Activated T-cell treated with anti-CD3 and anti-CD28 coated beads for 24 hours (primary cell): ENCODE measurements at places on chromosomes 7 and 10.

- no peak for DNase-seq
Measured at GRCh38 chr10:79502561-79503309, 9.6 kb upstream of the EIF5AL1 start.

DNA sequence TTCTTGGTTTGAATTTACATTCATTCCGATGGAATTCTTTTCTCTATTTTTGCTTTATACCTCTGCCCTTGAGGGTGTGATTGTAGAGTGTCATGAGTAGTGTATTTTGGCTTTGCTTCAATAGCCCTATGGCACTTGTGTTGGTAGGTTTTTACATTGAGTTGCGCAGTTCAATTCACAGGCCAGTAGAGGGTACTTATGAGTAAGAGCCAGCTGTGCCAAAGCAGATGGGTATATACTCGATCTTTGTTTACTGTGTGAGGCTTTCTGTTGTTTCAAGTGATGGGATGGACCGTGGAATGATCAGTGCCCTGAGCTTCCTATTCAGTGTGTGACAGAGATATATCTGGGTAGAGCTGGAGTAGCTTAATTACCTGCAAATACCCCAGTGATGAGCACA lies 4.3 kb upstream of the AKR1C3 start:
- no peak for DNase-seq

DNA sequence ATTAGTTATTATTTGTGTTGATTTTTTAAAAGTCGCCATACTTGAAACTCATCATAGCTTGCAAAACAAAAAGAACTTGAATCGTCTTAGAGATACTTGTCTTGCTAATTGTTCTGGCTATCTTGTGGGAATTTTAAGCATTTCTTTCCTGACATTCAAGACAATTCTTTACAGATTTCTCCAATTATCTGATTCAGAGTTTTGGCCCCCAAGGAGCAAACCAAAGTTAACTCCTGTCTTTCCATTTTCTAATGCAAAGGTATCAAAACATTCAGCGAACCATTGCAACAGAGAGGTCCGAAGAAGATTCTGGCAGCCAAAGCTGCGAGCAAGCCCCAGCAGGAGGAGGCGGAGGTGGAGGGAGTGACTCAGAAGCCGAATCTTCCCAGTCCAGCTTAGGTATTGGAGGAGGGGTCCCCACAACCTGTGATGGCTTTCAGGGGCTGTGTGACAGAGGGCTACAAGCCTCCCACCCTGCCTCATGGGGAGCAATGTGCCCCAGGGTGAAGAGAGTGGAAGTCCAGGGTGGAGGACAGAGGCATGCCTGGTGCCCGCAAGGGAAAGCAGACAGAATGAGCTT lies 119.4 kb upstream of the STK17A start:
- DNase-seq, result no peak

DNA sequence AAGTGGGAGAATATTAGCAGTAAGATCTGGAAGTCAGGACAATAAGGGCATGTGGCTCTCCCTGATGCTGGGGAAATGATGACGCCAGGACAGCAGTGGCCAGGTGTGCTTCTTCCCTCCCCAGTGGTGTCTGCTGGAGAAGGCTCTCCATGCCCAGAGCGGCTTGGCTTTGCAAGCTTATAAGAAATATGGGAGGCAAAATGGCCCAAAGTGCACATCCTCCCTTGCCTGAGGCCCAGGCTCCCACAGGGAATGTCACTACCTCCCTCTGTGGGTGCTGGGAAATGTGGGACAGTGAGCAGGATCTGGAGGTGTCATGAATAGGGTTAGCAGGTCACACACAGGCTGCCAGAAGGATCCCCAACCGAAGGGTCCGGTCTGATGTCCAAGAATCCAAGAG lies 17.1 kb upstream of the ZNF488 start:
- DNase-seq, result no peak

DNA sequence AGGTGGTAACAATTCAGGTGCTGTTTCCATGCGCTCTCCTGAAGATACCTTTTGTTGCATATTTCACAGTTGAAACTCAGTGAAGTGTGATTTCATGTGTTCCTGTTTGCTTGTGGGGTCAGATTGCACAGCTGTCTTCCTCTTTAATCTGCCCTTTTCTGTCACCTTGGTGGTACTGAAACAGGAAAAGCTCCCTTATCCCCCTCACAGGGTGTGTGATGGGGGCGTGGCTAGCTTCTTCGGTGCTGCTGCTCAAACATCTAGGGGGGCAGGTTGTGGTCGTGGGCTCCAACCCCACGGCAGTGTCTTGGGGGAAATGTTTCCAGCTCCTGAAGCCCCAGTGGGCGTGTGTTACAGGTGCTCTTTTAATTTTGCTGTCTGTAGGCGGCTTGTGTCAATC lies 107.4 kb upstream of the KLF14 start:
- DNase-seq, result no peak

- DNase-seq, result no peak
Measured at GRCh38 chr7:39637400-39637799, 14.0 kb downstream of the RALA start.

- no peak for DNase-seq
Measured at GRCh38 chr10:79927111-79927828, 21.6 kb downstream of the SFTPD start.

DNA sequence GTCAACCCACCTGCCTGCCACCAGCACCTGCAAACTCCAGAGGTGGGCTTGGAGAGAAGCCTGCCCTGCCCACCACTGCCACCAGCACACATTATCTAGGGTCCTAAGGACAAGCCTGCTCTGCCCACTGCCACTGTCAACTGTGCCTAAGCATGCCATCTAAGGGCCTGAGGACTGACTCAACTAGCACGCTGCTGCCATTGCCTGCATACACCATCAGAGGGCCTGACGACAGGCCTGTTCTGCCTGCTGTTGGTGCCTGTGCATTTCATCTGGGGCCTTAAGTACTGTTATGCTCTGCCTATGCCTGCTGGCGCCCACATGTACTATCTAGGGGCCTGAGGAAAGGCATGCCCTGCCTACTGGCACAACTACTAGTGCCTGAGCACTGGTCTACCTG lies 27.0 kb upstream of the LRRD1 start:
- DNase-seq, result no peak

DNA sequence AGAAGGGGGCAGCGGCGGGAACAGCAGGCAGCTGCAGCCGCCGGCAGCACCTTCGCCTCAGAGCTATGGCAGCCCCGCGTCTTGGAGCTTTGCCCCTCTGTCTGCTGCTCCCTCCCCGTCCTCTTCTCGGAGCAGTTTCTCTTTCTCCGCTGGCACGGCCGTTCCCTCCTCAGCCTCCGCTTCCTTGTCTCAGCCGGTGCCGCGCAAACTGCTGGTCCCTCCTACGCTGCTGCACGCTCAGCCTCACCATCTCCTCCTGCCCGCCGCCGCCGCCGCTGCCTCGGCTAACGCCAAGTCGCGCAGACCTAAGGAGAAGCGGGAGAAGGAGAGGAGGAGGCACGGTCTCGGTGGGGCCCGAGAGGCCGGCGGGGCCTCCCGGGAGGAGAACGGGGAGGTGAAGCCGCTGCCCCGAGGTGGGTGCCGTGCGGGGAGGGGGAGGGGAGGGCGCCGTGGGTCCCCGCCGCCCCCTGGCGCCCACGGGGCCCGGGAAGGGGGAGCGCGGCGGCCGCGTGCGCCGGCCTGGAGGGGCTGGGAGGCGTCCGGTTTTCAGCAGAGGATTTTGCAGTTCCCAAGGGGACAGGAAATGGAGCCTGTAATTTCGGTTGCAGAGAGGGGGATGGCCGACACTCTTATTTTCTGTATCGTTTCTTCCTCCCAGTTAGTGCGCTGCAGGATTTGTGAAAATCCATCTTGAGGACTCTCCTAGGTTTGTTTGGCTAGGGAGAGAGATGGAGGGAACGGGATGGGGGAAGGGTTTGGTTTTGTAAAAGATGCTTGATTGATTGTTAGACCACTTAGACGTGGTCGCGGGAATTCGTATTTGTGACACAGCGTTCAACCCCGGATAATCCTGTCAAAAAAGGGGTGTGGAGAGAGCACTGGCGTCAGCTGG lies 630 bp downstream of the RSBN1L start:
- DNase-seq, result peak; percentile 45

DNA sequence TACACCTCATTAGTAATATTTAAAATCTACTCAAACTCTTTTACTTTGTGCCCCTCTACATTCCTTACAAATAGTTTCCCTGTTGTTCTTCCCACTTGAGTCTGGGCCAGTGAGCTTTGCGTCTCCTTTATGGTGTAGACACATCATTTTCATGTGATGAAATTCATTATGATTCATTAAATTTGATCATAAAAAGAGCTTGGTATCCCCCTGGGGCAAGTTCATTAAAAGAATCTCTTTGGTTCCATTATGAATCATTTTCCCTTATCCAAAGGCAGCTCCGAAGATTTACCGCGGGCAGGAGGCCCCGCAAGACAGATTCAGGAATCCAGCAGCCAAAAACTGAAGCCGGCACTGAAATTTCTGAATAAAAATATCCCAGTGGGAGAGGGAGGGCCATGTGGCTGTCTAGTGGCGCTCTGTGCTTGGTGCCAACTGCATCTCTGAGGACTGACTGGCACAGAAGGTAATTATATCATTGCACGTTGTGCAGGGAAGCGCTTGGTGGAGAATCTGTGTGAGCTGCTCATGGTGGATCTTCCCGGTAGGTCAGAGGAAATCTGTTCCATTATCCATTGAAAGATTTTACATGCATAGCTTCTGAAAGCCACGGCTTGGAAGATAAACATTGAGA lies 151.4 kb upstream of the PITRM1 start:
- DNase-seq, result no peak

- DNase-seq, result no peak
Measured at GRCh38 chr7:94436700-94437099, 42.0 kb downstream of the COL1A2 start.

DNA sequence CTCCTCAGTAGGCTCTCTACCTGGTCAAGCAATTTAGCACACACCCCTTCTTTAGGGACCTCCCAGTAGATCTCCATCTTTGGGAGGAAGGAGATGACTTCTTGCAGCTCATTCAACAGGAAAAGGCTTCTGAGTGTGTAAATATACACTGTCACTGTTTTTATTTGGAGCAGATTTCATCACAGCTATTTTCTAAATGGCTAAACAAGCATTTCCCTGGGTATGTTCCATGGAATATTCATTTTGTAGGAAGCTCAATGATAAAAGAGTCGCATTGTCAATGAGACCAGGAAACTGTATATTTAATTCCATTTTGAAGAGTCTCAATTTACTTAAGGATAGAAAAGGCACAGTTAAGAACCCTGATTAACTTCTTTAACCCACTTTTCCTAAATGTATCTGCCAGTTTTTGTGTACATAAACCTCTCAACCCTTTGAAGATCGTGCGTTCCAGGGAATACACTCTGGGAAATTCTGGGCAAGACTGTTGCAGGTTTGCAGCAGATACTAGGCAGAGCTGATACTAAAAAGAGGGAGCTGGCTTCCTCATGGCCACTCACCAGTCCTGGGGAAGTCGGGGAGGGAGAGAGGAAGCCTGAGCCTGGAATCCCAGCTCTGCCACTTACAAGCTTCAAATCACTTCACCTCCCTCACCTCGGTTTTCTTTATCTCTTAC lies 10.1 kb downstream of the LGI1 start:
- DNase-seq, result no peak

DNA sequence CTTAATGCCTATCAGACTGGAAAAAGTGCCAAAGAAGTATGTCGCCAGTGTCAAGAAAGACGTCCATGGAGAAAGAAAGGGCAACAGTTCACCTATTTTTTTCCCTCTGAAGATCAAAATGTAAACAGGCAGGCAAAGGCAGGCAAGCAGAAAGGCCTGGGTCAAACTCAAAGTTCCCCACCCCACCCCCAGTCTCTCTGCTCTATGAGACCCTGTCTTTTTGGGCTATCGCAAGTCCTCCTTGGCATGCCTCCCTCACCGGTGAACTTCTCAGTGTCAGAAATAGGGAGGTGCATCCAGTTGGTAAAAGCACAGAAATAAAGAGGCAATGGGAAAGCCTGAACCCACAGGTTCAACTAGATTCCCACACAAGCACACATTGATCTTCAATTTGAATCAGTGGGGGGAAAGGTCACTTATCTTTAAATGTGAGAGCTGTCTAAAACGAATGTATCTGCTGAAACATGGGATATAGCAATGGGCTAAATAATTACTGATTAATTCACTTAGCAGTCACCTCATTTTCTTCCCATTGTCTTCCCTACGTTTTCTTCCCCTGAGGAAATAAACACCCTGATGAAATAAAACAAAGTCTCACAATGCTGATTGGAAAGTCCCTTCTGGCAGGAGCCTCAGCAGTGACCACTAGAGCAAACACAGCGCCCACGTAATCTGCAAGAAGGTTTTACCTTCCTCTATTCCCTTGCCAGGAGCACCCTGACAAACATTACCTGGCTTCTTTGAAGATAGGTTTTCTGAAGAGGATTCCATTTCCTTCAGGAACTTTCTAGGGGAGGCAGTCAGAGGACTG lies 31.1 kb downstream of the JAZF1 start:
- no peak for DNase-seq

GRCh38 chr10:105585753-105586152 lies 944.7 kb downstream of the SORCS3 start:
- DNase-seq, result no peak

GRCh38 chr7:69827558-69827957 lies 229.3 kb downstream of the AUTS2 start:
- DNase-seq, result no peak

DNA sequence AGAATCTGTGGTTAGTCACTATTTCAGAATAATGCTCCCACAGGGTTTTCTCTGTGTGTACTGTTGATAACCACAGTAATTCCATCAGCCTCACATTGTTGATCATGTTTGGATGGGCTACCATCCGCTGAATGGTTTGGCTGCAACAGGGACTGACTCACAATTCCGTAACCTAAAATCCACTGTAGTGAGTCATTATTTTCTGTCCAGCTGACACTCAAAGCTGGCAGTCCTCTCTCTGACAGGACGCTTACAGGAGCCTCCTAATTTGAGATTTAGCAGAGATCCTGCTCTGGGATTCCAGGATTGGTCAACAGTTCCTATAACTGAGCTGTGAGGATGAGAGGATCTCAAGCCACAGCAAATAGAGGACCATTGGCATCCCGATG lies 32.7 kb downstream of the VWA2 start:
- DNase-seq, result no peak

DNA sequence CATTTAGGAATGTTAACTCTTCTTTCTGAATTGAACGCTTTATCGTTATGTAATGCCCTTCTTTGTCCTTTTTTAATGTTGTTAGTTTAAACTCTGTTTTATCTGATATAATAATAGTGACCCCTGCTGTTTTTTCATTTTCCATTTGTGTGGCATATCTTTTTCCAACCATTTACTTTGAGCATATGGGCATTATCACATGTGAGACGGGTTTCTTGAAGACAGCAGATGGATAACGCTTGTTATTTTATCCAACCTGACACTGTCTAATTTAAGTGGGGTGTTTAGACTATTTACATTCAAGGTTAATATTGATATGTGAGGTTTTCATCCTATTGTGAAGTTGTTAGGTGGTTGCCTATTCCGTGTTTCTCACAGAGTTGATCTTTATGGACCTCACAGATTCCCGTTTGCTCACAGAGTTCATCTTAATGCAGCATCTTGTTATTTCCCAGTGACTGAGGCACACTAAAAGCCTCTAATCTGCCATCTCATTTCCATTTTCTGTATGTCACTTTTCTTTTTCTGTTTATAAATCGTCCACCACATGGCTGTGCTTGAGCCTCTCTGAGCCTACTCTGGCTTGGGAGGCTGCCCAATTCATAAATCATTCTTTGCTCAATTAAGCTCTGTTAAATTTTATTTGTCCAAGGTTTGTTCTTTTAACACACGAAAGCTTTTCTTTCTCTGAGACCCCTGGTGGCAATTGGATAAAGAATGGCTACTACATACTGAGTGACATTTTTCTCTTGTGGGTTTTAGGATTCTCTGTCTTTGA lies 286.2 kb downstream of the HTR7 start:
- DNase-seq, result no peak

GRCh38 chr7:123824754-123825067 lies 20.3 kb upstream of the HYAL4 start:
- DNase-seq, result no peak

GRCh38 chr7:38223306-38223705 lies 45.3 kb downstream of the STARD3NL start:
- DNase-seq, result no peak
